ENCODE measurements at places on chromosomes 5 and 9. TPM values are rescaled to one million over a fixed set of nuclear protein-coding genes. Genes with fewer than 3 reads are reported as not detected.

DNA sequence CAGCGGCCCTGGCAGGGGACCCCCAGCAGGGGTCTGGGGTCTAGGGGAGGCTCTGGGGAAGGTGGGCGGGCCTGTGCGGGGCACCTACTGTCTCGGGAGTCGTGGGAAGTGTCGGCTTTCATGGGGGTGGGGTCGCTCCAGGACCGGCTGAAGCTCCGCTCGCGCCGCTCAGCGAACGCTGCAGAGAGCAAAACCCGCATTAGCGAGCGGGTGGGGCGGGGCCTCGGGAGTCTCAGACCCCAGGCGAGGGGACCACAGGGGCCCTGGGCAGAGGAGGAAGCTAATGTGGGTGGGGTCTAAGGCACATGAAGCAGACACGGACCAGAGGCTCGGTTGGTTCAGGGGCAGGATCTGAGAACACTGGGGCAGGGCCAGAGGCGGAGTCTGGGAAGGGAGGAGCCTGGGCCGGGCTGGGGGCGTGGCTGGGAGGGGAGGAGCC, 5.5 kb downstream of the NSMF start:
- DNase-seq = no peak

GRCh38 chr9:117008461-117008860, 321.4 kb downstream of the TRIM32 start:
- no peak for DNase-seq

DNA sequence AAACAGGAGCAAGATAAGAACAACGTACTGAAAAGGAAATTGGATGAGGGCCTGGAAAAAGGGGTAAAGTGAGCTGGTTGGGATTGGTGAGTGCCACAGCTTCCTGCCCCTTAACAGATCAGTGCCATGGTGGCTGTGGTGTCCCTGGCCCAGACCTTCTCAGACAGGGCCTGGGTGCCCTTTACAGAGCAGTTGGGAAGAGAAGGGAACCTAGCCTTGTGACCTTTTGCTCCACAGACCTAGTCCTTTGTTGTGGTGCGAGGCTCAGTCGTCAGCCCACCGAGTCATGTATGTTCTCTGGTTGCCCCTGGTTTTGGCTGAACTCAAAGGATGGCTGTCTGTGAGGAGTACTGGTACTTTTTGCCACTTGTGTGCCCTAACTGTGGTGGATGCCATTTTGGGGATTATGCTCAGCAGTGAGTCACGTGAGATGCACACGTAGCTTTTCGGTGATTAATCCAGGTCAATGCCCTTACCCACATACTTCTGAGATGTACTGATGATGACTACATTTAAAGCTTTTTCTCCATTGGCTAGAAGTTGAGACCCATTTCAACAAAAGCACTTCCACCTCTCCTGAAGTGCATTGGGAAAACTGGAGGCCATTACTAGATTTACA, 48.4 kb downstream of the EXOSC2 start:
- DNase-seq = no peak

- no peak for DNase-seq
Measured at GRCh38 chr5:109992264-109992915, 302.7 kb downstream of the MAN2A1 start.

- no peak for DNase-seq
Measured at GRCh38 chr5:175288048-175288621, 155.8 kb downstream of the DRD1 start.

IL3 gene
- not detected for polyA plus RNA-seq
